ENCODE measurements at places on chromosomes 7 and 10. TPM values are rescaled to one million over a fixed set of nuclear protein-coding genes. Genes with fewer than 3 reads are reported as not detected.

Gene MINDY4
- total RNA-seq: 1.6 TPM

Gene RADIL
- 0.17 TPM for total RNA-seq

Gene SKIDA1
- 0.58 TPM for total RNA-seq

Gene OR2A1
- total RNA-seq: 0.06 TPM

Gene SLC16A12
- not detected for total RNA-seq

Gene TMEM236
- total RNA-seq: 0.11 TPM

Gene AKR1C8
- total RNA-seq: 0.48 TPM

Gene SEMA4G
- total RNA-seq: 1.2 TPM

Gene TAS2R4
- 1.4 TPM for total RNA-seq

Gene CFAP43
- total RNA-seq: not detected

Gene NRG3
- not detected for total RNA-seq

Gene UTF1
- not detected for total RNA-seq

Gene DDC
- total RNA-seq: not detected
